ENCODE measurements at places on chromosomes 3 and 15.

DNA sequence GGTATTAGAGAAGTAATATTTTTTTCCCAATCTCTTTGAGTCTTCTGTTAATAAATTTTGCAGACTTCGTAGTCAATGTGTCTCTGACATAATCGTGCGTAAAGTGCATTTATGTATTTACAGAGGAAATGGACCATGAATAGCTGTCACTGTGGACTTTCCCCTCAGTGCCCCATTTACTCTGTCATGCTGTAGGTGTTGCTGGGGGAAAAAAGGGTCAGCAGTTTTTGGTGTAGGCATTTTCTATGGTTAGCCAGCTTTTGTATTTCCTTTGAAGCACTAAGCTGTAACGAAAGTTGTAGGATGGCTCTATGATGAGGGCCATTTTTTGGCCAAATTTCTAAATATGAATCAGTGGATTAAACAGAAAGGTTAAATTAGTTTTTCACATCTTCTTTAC, 598.4 kb downstream of the FGF12 start:
- no peak for DNase-seq

- DNase-seq = no peak
Measured at GRCh38 chr15:62520887-62521286, 355.8 kb upstream of the C2CD4B start.

GRCh38 chr15:61444585-61444984, 215.5 kb upstream of the RORA start:
- peak; percentile 6 for DNase-seq

DNA sequence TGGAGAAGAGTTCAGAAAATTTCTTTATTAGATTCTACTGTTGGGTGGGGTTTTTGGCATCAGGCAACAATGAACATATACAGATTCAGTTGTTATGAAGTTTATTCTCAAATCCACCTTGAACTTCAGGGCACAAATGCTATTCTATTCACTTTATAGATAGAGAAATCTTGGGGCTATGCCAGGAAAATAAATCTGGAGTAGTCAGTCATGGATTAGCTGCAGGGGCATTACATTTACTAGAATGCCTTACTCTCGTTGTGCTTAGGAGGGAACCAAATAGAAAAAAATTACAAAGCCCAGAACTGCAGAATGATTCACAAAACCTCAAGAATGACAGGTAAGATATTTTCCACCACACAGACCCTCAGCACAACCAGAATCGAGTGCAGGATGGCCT, 216.7 kb downstream of the CDIN1 start:
- DNase-seq = no peak

- no peak for DNase-seq
Measured at GRCh38 chr15:80484333-80484864, 80.2 kb downstream of the ARNT2 start.

- DNase-seq = no peak
Measured at GRCh38 chr3:31465999-31466398, 66.7 kb upstream of the STT3B start.

GRCh38 chr15:61173899-61174689, 55.0 kb downstream of the RORA start:
- no peak for DNase-seq

GRCh38 chr15:45393851-45394250, 15.5 kb upstream of the GATM start:
- no peak for DNase-seq

DNA sequence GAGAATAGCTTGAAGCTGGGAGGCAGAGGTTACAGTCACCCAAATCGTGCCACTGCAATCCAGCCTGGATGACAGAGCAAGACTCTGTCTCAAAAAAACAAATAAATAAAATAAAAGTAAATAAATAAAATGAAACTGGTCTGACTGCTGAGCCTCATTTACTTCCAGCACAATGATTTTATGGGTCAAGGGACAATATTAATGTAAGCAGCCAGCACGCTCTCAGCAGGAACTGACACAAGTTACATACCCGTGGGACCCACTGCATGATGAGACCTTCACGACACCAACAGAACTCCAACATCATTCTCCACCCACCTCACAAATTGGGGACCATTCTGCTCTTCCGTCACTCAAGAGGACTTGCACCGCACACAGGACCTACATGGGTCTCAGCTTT, 230.3 kb downstream of the MAGI1 start:
- DNase-seq = no peak

DNA sequence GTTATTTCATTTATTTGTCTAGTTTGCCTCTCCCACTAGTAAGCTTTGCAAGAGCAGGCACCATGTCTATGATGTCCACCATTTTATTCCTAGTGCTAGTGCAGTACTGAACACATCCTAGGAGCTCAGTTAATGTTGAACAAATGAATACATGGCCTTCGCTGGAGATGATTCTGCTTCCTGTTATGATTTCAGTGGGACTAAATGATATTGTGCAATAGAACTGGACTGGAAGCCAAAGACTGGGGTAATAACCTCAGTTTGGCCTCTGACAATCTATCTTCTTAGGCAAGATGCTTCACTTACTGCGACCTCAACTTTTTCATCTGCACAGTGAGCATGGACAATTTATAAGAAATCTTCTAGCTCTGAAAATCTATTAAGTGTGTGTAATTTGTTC, 191.3 kb downstream of the ADAMTSL3 start:
- DNase-seq = no peak

- no peak for DNase-seq
Measured at GRCh38 chr3:187102073-187102634, 37.1 kb downstream of the RPL39L start.

DNA sequence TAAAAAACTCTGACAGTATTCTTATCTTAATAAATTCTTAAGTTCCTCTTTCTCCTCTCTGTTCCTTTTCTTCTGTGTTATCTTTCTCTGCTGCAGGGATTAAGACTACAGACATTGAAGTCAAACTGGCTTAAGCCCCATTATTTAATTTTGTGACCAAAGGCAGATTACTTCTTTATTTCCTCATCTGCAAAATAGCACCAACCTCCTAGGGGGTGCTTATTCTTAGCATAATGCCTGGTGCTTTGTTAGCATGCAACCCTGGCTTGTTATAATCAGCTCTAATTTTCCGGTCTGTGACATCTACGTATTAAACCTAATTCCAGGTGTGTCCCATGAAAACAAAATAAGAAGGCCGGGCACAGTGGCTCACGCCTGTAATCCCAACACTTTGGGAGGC, 23.8 kb downstream of the SEMA6D start:
- DNase-seq = no peak

DNA sequence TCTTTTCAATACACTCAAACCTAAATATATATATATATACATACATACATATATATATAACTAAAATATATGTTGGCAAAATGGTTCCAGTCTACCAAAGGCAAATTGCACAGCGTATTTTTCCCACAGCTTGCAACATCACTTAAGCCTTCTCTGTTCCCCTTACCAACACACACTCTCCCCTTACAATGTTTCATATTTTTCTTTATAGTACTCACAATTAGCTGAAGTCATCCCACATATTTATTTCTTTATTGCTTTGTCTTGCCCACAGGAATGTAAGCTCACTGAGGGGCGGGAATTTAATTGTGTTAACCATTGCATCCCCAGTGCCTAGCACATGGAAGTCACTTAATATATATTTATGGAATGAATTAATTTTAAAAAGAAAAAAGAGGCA, 288.3 kb downstream of the ULK4 start:
- no peak for DNase-seq

DNA sequence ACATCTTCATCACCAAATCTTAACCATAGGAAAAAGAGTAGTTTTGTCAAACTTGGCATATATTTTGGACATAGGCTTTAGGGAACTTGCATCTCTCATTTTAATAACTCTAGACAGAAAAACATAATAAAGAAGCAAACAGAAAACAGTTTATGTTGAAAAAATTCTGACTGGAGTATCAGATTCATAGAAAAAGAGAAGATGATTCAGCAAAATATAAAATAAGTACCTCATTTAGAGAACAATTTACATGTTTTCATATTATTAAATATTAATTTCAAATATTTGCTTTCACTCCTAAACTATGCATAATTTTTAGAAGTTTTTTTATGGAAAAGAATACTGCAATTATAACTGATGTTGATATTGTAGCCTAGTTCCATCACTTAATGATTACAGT, 12.5 kb downstream of the SATB1 start:
- DNase-seq = no peak

DNA sequence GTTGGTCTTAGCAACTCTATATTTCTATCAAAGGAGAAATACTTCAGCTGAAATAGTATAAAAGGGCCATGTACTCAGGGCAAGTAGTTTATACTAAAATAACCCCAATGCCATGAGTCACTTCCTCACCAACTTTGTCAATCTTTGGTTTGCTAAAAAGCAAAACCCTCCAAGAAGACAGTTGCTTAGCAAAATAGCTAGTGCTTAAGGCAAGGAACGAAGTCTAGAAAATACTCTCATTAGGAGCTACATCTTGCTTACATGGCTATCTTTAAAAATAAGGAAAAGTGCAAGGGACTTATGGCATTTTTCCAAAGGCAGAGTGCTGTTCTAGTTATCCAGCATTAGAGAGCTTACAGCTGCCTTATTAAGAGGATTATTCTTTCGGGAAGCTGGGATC, 28.4 kb downstream of the P3H2 start:
- DNase-seq = no peak

DNA sequence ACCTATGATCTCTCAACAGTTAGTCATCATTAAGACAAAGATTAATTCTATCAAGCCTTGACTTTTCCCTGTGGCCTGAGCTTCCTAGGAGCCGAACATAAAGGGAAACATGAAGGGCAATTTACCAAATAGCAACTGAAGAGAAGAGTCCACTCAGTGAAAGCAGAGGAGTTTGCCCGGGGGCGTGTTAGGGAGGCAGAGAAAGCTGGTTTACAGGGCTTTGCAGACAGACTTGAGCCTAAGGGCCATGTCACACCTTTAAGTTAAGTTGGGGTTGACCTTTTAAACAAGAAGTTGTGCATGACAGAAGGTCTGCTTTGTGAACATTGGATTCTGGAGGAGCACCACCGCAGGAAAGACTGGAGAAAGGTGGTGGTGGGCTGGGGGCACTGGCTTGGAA, 701.8 kb upstream of the CFAP20DC start:
- DNase-seq = no peak

DNA sequence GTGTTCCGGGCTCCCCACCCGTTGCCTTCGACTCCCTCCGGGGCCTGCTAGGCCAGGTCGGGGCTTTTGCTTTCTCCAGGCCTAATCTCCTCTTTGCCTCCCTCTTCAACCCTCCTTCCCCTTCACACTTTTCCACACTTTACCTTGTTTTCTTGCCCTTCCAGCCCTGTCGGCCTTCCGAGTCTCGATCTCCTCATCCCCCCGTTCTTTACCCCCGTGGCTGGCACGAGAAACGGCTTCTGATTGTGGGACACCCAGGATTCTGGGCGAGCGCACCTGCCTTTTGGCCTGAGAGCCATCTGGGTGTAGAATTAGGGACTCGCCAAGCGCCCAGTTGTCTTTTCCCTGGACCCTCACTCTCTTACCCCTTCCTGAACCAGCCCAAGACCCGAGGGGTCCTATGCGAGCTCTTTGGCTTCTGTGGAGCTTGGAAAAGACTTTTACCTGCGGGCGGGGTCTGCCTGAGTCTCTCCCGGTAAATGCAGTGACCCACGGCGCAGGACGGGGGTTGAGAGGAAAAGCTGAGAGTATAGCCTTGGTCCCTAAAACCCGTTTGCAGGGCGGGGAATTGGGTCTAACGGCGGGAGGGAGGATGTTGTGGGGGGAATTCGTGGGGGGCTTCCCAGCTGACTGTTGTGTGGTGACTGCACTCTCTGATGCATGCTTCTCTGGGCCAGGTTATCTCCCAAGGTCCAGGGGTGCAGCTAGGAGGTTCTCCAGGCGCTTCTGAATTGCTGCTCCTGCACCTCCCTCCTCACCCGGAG, 5.5 kb upstream of the ONECUT1 start:
- no peak for DNase-seq

- DNase-seq = no peak
Measured at GRCh38 chr3:195580744-195581443, 2.8 kb downstream of the APOD start.

DNA sequence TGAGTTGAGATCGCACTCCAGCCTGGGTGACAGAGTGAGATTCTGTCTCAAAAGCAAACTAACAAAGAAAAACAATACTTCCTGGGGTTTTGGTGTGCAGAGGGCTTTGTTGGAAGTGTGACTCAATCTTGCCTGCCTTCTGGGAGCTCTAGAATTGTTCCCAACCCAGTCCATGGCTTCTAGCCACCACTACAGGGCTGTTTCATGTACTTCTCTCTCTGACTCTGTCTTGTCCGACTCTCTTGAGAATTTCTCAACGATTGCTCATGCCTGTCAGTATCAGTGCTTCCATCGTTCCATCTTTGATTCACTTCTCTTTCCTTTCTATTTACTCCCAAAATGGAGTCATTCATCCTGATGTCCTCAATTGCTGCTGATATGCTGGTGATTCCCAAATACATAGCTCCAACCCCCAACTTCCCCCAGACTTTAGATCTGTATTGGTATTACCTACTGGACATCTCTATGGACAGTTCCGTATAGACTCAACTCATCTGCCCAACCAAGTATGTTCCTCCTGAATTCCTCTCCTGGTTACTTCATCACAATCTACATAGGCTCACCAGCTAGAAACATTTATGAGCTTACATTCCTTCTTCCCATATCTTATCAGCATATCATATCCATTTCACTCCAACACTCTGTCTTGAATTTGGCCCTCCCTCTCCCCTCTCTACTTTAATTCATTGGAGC, 1.8 kb upstream of the AP2M1 start:
- DNase-seq = no peak

DNA sequence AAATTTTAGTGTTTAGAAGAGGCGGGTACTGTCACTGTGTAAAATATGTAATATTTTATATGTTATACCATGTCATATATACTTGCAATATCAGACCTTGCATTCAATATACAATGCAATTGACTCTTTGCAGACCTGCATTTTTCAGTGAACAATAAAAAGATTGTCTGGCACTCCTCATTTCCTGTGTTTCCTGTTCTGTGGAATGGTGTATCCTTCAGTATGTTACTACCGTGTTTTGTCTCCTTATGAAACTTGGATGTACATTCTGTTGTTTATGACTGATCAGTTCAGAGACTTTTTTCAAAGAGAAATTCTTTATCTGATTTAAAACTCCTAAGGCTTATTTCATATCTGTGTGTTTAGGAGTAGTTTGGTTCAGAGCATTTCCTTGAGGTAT, 31.5 kb downstream of the APH1B start:
- DNase-seq = no peak

DNA sequence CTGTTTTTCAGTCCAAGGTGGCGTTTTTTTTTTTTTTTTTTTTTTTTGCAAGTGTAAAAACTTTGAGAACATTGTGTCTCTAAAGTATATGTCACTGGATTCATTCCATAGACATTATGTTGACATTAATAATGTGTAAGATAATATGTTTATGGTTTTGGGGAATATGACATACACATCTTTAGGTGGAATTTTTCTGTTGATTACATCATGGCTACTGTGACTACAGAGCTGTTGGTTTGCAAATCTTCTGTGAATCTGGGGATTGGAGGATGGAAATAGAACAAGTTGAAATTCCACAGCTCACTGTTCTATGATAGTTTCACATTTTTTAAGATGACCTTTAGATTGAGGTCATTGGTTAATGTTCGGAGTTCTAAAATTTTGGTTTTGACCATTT, 24.4 kb upstream of the PLSCR2 start:
- DNase-seq = no peak
